Fibroblast of skin of back (primary cell): ENCODE measurements at places on chromosomes 1 and 21.

GRCh38 chr1:102742426-102742825 is 365.9 kb downstream of the COL11A1 start:
- DNase-seq: peak; percentile 49

DNA sequence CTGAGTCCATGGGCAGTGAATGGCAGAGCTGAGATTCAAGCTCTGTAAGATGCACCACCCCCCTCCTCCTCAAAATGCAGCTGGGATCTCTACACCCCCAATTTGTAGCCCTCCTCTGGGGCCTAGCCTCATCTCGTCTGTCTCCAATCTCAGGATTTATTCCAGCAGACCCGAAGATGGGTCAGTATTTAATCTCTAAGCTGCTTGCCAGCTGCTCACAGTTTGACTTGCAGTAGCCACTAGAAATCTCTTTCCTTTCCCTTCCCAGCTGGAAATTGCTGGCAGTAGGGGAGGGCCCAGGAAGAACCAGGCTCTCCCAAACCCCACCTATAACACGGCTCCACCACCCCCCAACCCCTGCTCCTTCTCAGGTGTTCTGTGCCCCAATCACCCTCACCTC is 1.5 kb downstream of the LACTBL1 start:
- no peak for DNase-seq

GRCh38 chr1:64505232-64505943 is 35.5 kb downstream of the CACHD1 start:
- DNase-seq: no peak

DNA sequence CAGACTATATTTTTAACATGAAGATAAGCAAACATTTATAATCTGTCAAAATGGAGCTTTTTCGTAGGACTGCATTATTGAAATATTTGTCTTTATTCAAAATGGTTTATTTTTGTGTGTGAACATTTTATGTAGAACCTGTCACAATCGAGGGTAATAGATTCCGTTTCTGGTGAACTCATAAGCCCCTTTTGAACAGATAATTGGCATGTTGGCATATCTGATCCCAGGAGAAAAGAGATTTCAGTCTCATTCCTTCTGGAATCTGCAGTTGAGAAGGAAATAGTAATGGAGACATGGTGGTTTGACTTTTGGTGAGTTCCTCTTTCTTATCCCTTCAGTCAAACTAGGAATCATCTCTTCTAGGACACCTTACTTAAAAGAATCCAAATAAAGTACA is 427.9 kb upstream of the B3GALT2 start:
- no peak for DNase-seq

- no peak for DNase-seq
Measured at GRCh38 chr1:17392199-17392740, 20.3 kb downstream of the PADI6 start.

- DNase-seq: peak; percentile 53
Measured at GRCh38 chr1:221045842-221046831, 166.9 kb downstream of the HLX start.

GRCh38 chr1:66437136-66437401 is 96.9 kb upstream of the SGIP1 start:
- DNase-seq: no peak

- DNase-seq: peak; percentile 28
Measured at GRCh38 chr1:21217812-21218596, 41.3 kb upstream of the EIF4G3 start.

GRCh38 chr1:20604678-20605077 is 15.8 kb downstream of the CDA start:
- DNase-seq: no peak

DNA sequence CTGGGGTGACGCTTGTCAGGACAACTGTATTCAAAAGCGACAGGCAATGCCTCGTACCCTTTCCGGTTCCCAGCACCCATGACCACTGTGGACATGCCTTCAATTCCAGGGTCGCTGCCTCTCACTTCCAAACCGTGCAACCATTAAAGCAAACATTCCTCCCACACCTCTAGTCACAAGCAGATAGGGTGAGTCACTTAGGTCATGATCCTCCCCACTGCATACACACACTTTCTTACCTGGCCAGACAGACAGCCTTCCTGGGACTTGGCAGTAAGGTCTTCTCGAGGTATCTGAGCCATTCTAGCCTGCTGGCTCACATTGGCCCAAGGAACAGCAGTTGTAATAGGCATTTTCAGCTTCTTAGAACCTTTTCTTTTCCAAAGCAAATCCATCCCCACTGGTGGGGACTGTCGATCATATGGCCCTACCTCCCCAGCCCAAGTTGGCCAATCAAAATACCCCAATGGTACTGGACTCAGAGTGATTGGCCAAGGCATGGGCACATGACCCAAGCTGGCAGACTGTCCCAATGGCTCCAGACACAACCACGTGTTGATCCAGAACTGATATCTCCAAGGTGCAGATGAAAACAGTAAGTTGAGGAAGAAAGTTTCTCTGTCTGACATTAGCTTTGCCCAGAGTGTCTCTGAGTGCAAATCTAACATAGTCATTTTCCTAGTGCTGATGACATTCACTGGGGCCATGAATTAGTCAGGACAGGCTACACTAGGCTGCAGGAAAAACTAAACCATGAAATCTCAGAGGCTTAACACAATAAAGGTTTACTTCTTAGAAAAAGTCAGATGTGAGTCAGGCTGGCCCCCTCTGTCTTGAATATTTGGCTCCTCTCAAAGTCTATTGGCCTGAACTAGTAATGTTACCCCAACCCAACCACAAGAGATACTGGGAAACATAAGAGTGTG is 113.8 kb downstream of the RRAGC start:
- DNase-seq: no peak

GRCh38 chr1:57590978-57591377 is 167.1 kb upstream of the DAB1 start:
- DNase-seq: no peak

DNA sequence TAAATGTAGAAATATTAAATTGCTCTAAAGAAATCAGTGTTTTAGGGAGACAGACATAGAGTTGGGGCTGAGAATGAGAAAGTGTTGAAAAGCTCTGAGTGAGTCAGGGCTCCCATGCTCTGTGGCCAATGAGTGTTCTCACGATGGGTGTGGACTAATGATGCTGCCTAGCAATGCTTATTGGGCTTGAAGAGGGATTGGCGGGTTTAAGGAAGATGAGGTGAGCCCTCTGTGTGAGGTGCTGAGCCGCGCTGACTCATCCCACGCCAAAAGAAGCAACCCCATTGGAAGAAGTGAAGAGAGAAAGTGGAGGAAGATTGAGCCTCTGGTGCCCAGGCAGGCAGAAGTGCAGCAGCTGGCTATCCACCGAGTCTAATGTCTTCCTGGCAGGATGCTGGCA is 65.1 kb upstream of the DPT start:
- no peak for DNase-seq

DNA sequence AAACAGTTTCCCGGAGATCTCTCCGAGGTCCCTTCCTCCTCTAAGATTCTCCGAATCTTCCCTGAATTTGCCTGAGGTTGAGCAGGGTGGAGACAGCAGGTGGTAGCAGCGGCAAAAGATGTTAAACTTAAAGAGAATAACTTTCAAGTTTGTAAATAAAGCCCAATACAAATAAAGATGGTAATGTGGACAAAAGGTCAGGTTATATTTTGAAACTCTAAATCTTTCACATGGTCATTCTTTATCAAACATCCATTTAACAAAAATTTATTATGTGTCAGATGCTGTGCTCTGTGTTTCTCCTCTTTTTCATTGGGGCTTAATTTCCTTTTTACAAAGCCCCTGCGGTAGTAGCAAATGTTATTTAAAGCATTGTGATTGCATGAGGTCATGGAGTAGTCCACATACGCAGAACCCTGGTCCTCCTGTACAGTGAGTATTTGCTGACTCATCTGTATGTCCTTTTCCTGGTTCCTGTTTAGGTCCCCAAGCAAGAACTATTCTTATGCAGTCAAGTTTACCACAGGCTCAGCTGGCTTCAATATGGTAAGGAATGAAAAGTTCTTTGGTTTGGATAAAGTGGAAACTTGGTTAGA is 119.2 kb downstream of the ITSN1 start:
- peak; percentile 98 for DNase-seq

DNA sequence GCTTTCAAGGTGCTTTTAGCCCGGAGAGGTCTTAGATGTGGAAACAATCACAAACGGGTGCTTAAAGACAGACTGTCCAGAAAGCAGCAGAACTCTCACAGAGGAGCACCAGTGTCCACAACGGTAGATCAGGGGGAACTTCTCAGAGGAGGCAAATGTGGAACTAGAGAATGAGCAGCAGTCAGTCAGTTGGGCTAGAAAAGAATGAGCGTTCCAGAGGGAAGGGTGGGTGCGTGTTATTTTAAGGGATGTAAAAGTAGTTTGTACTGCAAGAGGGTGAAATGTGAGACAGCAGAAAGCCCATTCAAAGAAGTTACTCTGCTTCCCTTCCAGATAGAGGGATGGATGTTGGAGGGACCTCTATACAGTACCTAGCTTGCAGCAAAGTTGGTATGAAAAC is 30.9 kb downstream of the RGS5 start:
- peak; percentile 63 for DNase-seq

GRCh38 chr1:85495556-85495955 is 30.6 kb upstream of the DDAH1 start:
- peak; percentile 83 for DNase-seq

GRCh38 chr1:228463559-228464455 is 23.4 kb upstream of the RNF187 start:
- DNase-seq: no peak

DNA sequence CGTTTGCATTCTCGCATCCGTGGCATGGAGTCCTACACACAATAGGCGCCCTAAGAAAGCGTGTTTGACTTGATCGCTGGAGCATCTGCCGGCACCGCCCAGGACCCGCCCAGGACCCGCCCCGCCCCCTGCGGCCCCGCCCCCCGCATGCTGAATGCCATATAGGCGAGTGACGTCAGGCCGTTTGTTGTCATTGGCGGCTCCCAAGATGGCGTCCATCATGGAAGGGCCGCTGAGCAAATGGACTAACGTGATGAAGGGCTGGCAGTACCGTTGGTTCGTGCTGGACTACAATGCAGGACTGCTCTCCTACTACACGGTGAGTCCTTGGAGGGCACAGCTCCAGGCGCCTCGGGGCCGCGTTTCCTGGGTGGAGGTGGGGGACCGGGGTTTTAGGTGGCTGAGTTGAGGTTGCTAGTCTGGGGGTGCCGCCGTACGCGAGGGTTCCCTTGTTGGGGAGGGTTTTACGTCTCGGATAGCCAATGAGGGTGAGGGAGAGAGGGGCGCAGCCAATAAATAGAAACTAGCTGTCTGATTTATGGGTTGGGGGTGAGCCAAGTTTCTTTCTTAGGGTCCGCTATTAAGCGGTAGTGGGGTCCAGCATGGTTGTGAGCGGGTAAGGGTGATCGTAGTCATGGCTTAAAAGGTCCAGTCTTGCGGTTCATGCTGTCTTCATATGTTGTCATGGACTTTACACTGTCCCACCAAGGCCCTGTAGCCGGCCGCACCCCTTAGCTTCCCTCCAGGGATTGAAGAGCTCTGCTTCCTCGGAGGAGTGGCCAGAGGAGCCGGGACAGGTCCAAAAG is at the start of gene OSBPL9:
OSBPL9 (plus strand) TSS at position 190 of the 806 bp plus-strand sequence; CDS start at position 209, 19 bp downstream.
- DNase-seq: peak; percentile 91

DNA sequence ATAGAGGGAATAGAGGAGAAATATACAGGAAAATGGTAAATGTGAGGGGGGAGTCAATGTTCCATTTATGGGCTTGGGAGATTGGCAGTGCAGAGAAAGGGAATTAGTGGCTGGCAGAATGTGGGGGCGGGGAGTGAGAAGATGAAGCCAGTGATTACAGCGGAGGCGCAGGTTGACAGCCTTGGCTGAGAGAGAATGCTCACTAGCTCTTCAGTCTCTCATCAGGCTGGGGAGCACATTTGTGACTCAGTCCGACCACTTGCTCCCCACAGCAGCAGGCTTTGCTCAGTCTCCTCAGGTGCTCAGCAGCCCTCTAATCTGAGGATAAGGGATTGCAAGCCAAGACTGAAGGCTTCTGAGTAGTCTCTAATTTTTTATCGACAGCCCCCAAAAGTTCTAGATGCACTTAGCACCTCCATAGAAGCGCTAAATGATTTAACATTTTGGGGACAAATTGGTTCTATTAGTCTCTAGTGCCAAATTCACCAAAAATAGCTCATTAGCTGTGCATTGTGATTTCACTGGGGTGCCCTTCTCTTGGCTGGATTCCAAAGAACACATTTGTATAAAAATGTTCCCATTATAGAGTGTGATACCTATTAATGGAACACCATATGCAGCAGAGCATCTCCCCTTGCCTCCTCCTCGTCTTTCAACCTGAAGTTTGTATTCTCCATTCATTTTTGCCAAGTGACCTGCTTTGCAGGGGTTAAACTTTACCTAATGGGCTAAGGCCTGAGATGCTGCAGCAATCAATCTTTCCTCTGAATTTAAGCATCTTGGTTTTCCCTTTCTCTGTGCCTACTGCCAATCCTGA is 191.8 kb downstream of the ZNF326 start:
- no peak for DNase-seq

DNA sequence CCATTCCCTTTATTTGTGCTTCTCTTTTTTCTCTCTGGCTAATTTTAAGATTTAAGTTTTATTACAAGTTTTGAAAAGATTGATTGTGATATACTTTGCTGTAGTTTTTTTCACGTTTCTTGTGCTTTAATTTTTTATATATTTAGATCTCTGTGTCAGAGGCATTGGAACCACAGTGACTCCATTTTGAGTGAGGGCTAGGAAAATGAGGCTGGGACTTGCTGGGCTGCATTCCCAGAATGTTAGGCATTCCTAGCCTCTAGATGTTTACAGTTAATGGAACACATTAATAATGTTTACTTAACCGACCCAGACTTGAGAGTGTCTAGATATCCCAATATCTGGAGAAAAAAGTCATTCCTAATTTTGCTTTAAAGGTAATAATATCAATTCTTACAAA is 939.4 kb downstream of the BRINP3 start:
- DNase-seq: no peak

DNA sequence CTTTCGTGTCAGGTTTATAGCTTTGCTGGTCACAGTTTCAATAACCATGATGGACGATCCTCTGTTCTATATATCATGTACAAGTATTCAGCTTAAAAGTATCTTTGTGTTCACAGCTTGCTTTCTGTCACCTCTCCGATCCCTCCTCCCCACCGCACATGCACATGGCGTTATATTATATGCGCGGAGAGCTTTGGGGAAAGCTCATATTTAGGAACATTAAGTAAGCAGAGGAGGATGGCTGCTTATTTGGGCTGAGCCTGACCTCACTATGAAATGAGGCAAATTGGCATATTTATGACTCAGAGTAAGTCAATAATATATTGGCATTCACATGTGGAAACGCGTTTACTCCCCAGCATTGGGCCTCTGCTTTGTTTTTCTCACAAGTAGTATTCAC is 360.5 kb downstream of the HLX start:
- DNase-seq: no peak

GRCh38 chr1:29521811-29522580 is 285.7 kb downstream of the PTPRU start:
- no peak for DNase-seq

GRCh38 chr1:224639426-224639975 is 23.4 kb downstream of the CNIH3 start:
- DNase-seq: no peak

GRCh38 chr1:19949016-19949415 is 25.6 kb upstream of the PLA2G2E start:
- DNase-seq: peak; percentile 72

DNA sequence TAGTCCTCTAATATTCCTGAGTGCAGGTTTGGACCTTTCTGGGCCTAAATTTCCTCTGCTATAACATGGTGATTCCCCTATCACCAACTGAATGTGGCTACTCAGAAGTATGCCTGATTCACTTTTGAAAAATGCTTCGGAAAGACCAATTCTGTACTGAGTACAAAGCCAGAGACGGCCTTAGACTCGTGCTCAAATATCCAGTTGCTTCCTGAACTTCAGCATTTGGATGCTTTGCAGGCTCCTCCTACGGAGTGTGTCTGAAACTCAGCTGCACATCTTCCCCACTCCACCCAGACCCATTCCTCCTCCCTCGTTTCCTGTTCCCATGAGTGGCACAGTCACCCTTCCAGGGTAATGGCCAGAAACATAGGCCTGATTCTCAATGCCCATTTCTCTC is 98.4 kb upstream of the GADD45A start:
- DNase-seq: peak; percentile 84
